ENCODE measurements at places on chromosomes 12 and 14. TPM values are rescaled to one million over a fixed set of nuclear protein-coding genes. Genes with fewer than 3 reads are reported as not detected.

Gene ZNF268
- total RNA-seq, result 25.4 TPM

Gene TCP11L2
- total RNA-seq, result 37.7 TPM

Gene OASL
- 12.7 TPM for total RNA-seq

Gene OR6C2
- not detected for total RNA-seq

Gene TEAD4
- total RNA-seq, result 42.5 TPM

DNA sequence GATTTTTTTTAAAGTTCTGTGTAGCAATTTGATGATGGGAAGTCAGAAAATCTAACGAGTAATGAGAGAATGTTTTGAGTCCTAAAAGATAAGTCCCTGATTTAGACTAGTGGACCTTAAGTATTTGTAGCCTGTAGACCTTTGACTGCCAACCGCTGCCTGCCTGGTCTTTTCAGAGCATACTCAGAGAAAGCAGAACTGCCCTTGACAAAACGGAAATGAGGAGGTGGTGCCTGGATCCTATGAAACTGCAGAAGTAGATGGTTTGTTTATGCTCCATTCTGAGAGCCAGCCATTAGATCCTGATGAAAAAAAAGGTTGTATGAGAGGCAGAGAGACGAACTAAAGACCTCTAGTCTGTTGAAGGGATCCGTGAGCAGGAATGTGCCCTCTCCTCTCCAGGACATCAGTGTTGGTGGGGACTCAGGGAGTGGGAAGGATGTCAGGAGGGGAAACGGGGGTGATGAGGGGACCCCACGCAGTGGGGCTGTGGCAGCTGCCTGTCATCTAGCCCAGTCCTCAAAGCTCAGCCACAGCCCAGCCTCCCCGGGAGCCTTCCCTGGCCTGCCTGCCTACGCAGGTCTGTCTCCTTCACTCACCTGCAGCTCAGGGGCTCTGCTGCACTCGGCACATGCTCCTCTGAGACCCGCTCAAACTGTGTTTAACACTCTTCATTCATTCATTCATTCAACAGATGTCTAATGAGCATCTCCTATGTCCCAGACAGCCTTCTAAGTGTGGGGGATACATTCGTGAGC is 447.5 kb downstream of the AACS start:
- no peak overlapping the region for H3K27ac ChIP-seq
- no peaks in the 10 kb centered on the region for H3K4me1 ChIP-seq
- H3K4me3 ChIP-seq, result no peak overlapping the region
- no peaks in the 10 kb centered on the region for H3K36me3 ChIP-seq

GRCh38 chr14:37501877-37502276 is 93.2 kb downstream of the FOXA1 start:
- H3K36me3 ChIP-seq, result no peaks in the 10 kb centered on the region
- no peaks in the 10 kb centered on the region for H3K27me3 ChIP-seq
- no peak for DNase-seq
- no peak overlapping the region for H3K27ac ChIP-seq
- H3K4me1 ChIP-seq, result no peaks in the 10 kb centered on the region

All from upper lobe of right lung (tissue), 1 donor.